Fibroblast of skin of scalp (primary cell): ENCODE measurements at places on chromosomes 5 and 9.

DNA sequence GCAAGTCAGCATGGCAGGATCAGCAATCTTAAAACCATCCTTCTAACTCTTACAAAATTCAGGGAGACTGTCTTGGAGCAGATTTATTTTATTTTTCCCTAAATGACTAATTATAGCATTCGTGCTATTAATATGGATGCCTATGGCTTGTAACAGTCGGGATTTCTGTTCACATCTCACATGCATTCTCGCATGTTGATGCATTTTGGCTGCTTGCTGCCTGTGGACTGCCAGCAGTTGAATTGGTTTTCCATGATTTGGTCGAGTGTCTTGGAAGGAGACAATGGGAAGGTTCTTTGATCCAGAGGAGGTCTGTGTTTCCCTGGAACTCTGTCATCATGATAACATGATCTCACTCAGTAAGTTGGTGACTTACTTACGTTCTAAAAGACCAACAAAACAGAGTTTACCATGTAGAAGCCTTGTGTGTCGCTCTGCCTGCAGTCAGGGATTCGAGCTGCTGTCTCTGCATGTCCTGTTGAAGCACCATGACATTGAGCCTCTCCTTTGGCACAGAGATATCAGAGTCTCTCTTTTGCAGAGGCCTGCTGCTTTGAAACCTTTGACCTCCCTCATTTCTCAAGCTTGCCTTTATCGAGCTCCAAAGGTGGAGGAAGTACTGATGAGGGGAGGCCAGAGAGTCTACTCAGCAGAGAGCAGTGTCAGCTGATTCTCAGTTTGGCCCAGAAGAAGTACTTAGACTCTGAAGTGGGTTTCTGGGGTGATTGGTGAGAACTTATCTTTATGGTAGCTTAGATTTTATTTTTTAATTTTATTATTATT lies 82.4 kb downstream of the ARHGAP26 start:
- DNase-seq: no peak

GRCh38 chr5:68261169-68261568 lies 45.6 kb downstream of the PIK3R1 start:
- no peak for DNase-seq

DNA sequence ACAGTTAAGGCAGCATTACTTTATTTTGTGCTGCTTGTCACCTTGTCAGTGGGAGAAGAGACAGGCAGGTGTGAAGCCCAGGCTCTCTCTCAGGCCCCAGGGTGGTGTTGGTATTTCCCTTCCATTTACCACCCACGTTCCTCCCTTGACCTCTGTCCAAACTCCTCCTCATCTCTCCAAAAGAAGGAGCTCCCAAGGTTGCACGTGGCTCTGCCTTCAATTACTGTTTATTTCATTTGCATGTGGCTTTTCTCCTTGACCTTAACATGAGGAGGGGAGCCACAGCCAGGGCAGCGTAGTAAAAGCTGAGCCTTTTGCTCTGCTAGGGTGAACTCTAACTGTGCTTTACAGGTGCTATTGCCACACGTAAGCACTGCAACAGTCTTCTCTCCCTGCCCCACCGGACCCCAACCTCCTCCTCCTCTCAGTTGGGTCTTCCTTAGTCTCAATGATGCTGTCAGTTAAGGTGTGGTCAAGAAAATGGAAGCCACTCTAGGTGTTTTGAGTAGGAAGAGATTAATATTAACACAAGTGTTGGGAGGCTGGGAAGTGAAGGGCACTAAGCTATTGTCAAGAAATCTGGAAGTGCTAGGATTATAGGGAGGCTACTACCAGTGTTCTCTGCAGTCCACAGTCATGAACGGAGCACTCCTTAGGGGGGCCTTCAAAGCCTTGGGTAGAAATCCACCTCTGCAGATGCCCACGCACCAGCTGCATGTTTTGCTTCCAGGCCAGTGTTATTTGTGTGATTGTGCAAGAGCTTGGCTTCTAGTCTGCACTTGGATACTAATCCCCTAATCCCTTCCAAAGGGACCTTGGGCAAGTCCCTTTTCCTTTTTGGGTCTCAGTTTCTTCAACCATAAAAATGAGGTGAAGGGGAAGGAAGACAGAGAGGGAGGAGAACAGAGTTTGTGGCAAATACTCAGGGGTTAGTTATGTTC lies 3.9 kb upstream of the ALDH1B1 start:
- DNase-seq: peak; percentile 26

DNA sequence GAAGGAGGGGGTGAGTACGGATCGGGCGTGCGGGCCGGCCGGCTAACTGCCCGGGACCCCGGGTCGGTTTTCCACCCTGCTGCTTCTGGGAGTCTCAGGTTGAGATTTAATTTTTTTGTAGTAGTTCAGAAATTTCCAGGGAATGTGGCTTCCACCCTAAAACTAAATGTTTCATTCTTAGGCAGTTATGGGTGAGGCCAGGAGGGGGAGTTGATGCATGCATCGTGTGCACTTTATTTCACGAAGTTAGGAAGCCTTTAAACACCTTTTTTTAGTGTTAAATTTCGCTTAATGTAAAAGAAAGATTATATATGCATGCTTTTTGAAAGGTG lies 905 bp downstream of the CDK9 start:
- DNase-seq: no peak

DNA sequence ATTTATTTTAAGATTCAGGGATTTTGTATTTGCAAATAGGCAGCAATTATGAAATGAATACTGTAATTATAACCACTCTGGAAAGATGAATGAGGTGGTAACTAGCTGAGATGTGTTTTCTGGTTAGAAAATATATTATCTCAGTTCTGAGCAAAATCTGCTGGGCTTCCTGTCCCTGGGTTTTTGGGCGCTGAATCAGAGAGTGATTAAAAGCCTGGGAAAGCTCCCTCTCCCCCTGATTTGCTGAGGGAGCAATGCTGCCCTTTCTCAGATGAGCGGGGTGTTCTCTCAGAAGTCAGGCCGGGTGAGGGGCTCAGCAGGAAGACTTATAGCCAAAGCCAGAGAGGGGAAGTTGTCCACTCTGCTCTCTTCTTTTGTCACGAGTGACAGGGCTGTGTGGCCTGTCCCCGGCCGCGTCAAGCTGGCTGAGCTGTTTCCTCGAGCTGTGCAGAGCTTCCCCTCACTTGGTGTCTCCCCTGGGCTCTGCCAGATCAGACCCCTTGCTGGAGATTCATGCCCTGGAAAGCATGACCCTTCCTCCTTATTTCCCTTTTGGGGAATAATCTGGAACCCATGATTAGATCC lies 39.8 kb upstream of the PITX1 start:
- DNase-seq: no peak

DNA sequence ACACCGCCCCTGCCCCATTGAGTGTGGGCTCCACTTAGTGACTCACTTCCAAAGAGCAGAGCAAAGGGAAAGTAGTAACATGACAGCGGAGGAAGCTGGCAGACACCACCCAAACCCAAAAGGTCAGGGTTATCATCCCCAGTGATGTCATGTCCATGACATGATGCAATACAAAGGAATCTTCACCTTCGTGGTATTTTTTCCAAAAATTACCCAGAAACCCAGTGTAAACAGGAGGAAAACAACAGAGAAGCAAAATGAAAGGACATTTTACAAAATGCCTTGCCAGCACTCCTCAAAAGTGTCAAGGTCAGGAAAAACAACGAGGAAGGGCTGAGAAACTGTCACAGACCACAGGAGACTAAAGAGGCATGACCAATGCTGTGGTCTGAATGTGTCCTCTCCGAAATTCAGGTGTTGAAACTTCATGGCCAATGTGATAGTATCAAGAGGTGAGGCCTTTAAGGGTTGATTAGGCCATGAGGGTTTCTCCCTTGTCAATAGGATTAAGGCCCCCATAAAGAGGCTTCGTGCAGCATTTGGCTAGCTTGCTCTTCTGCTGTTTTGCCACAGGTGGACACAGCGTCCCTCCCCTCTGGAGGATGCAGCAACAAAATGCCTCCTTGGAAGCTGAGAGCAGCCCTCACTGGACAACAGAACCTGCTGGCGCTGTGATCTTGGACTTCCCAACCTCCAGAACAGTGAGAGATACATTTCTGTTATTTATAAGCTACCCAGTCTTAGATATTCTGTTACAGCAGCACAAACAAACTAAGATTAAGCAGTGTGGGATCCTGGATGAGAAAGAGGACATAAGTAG lies 30.5 kb upstream of the MED10 start:
- no peak for DNase-seq

- DNase-seq: no peak
Measured at GRCh38 chr9:123440256-123440655, 84.3 kb downstream of the CRB2 start.

GRCh38 chr5:40601198-40601868 lies 78.4 kb upstream of the PTGER4 start:
- DNase-seq: no peak

GRCh38 chr5:113205323-113205722 lies 228.7 kb downstream of the DCP2 start:
- no peak for DNase-seq

- no peak for DNase-seq
Measured at GRCh38 chr5:111865356-111865755, 108.4 kb upstream of the NREP start.

DNA sequence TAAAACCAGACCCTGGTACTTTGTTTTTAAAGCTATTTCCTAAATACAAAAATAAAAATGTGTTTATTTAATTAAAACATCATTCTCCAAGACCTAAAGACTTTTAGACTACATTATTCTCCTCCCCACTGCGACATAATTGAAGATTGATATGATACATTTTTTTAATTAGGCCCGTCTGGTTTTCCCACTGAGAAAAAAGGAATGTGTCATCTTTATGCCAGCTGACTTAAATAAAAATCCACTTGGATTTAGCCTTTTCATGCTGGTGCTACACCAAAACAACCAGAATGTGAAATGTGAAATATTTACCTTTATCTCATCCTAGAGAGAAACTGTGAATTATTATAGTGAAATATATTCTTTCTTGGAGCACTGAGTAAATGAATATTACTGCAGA lies 155.5 kb upstream of the PPP1R2B start:
- peak; percentile 26 for DNase-seq

GRCh38 chr5:179878222-179879002 lies 19.8 kb upstream of the MRNIP start:
- DNase-seq: peak; percentile 8

DNA sequence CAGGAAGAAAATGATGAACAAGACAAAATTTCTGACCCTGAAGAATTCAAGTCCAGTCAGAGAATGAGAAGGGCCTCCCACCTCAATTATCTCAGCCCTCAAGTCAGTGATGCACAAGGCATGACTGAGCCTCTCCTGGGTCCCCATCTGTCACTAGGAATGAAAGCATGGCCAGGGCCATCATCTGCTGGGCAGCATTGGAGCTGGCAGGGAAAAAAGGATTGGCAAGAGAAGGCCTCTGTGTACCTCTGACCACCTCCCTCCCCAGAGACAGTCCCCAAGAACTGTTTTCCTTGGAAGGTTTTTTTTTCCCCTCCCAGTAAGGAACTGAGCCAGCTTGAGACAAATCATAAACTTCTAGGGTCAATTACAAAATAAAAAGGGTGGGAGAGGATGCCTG lies 76.7 kb downstream of the KLHL3 start:
- DNase-seq: no peak

DNA sequence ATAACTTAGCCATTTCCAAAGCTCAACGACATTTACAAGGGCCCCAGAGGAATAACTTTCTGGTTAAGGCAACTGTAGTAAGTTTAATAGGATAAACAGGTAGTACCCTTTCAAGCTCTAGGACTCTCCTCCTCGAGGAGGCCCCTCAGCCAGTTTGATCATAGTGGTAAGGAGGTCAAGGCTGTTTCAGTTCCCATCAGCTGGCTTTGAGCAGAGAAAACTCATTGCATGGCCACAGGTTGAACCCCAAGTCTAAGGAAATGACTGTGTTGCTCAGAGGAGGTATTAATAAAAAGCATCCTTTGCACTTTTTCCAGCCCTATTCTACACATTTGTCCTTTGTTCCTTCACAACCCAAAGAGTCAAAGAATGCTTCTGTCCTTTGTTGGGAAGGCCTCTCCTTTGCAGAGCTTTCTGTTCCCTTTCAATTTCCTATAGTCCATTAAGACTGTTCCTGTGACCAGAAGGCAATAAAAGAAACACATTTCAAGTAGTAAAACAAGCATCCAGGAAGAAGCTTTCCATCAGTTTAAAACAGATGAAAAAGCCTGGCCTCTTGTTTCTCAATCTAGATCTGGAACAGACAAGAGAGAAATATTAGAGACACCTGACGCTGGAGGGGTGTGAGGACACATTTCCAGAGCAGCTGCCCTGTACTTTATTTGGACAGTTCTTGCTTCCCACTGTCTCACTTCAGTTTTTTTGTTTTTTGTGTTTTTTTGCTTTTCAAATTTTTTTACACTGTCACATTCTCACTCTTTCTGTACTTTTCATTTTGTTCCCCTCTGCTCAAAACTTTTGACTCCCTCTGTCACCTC lies 54.1 kb downstream of the PRRC1 start:
- DNase-seq: no peak

DNA sequence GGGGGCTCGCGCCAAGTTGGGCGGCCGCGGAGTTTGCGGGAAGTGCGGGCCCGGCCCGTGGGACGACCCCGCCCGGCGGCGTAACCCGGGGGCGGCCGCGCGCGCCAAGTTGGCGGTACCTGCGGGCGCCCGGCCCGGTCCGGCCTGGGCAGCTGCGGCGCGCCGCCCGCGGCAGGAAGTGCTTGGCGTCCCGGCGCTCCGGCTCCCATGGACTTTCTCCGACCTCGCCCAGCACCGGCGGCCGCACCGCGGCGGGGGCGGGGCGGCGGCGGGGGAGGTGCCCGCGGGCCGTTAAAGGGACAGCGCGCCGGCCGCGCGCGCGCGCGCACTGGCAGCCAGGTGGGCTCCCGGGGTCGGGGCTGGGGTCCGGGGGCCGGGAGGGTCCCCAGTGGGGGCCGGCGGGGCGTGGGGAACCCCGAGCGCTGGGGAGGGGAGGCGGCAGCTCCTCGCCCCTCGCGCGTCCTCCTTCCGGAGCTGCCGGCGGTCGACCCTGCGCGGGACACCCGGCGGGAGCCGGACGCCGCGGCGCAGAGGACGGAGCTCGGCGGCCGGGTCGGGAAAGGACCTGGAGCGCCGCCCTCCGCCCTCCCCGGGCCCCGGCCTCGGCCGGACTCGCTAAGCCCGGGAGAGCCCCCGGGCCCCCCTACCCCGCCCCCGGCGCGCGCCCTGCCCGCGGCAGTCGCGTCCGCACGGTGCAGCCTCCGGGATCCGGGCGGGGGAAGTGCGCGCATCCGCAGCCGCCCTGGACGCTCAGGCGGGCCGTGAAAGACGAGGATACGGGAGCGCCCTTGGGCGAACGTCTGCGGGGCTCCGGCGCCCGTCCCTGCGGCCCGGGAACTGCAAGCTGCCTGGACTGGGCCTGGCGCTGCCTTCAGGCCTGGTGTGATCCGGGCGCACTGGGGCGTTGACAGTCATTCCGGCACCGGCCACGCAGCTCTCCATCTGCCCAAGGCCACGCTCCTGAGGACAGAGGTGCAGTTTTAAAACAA lies at the start of gene NACC2:
Gene NACC2 (minus strand): TSS at position 220 of the 989 bp plus-strand sequence. CDS start 44,768 bp downstream, outside the sequence.
- DNase-seq: peak; percentile 68

GRCh38 chr5:887947-888637 lies 4.5 kb downstream of the BRD9 start:
- no peak for DNase-seq

DNA sequence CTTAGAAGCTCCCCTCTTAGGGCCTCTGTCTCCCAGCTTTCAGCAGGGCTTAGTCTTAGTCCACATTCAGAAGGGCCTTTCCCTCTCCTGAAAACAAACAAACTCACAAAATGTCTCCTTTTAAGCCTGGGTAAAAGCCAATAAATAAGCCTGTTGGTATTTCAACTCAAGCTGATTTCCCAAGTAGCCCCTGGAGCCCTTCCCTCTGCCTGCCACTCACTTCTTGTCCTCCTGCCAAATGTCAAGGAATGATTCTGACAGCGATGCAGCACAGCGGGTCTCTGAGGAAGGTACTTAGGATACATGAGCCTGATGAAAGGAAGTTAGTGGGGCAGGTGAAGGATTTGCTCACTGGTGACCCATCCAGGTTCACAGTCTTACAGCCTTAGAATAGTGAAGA lies 210.5 kb downstream of the PJA2 start:
- DNase-seq: no peak
